ENCODE measurements at places on chromosomes 11 and 22. TPM values are rescaled to one million over a fixed set of nuclear protein-coding genes. Genes with fewer than 3 reads are reported as not detected.
A peak's percentile ranks its signal among the peaks of the same experiment; 100 is the strongest.

- ATAC-seq, result peak; percentile 85
These were observed at the start of gene EHF for GRCh38 chr11:34620820-34621792. EHF (plus strand) TSS chr11:34621093; CDS start chr11:34642631, 21,538 bp downstream.

DNA sequence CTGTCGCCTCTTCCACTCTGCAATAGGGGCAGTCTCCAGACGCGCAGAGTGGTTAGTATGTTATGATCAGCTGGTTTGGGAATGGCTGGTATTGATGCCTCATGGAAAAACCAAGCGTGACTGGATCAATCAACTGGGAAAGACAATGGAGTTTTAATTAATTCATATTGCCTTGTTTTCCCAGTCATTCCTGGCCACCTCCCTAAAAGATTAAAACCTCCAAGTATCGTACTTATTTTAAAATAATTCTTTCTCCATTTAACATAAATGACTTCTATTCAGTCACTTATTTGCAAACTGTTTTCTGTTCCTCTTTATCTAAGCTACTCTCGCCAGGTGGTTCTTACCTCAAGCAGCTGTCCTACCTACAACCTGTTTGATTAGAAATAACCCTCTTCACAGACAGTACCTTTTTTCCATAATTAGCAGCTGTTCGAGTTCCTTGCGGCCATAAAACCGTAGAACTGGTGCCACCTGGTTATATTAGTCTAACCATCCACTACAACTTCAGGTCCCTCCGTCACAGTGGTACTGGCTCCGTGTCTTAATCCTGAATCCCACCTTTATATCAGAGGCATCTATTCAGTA is 898 bp downstream of the ZNF215 start:
- no peak for ATAC-seq

Gene GGTLC2
- total RNA-seq, result not detected

Gene PITPNM1
- 36.5 TPM for total RNA-seq

GRCh38 chr22:31046539-31047226 is 34.4 kb upstream of the SMTN start:
- ATAC-seq, result peak; percentile 53

- no peak for ATAC-seq
These were observed 35.8 kb downstream of the NRXN2 start for GRCh38 chr11:64687204-64687603.

Gene CRYAB
- 19.6 TPM for total RNA-seq

Gene APOA1
- 0.64 TPM for total RNA-seq

- ATAC-seq, result no peak
These were observed 67.2 kb upstream of the OLFML1 start for GRCh38 chr11:7418061-7418460.

GRCh38 chr11:66951927-66952337 is 6.3 kb downstream of the PC start:
- ATAC-seq, result no peak

- ATAC-seq, result no peak
These were observed 6.7 kb upstream of the CYTH4 start for GRCh38 chr22:37275622-37276021.

DNA sequence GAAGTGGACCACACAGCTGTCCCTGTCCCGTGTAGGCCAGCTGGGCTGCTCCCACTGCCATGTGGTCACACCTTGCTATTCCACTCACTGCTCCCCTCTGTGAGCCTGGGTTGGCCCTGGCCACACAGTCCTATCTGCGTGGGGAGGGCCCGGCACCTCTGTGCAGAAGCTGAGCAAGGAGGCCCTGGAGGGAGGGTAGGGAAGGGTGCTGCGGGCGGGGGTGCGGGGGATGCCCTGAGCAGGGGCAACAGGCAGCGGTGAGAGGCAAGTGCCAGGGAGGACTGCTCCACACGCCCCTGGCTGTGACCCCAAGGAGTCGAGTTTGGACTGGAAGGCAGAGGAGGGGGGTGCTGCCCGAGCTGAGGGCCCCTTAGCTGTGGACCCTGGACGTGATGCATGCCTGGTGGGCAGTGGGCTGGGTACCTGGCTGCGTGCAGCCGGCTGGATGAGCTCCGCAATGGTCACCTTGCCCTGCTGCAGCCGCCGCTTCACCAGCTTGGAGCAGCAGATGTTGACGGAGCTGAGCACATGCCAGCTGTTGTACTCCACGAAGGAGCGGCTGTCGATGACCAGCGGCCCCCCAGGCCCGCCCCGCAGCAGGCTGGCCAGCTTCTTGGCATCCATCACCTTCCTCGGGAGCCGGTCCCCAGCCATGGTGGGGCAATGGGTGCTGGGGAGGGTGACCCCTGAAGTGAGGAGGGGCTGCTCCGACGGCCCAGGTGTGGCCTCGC is 6.7 kb downstream of the DUSP8 start:
- no peak for ATAC-seq

- ATAC-seq, result no peak
These were observed 301.0 kb downstream of the MIAT start for GRCh38 chr22:26958378-26958777.

- no peak for ATAC-seq
These were observed 692.1 kb downstream of the NTM start for GRCh38 chr11:132062541-132062940.

Gene AQP11
- not detected for total RNA-seq

Gene OR52H1
- not detected for total RNA-seq

GRCh38 chr11:32044158-32044863 is 46.6 kb upstream of the RCN1 start:
- ATAC-seq, result no peak

GRCh38 chr11:3830730-3831129 is 10.0 kb downstream of the RHOG start:
- ATAC-seq, result no peak

Gene TBX10
- total RNA-seq, result not detected

GRCh38 chr11:57746920-57747319 is 4.7 kb downstream of the BTBD18 start:
- no peak for ATAC-seq

- no peak for ATAC-seq
These were observed 768.3 kb upstream of the ARHGAP42 start for GRCh38 chr11:99918761-99919160.

Gene OR4A16
- not detected for total RNA-seq

- ATAC-seq, result peak; percentile 49
These were observed 12.5 kb upstream of the EXPH5 start for GRCh38 chr11:108606070-108606469.

Gene RGL4
- total RNA-seq, result not detected

DNA sequence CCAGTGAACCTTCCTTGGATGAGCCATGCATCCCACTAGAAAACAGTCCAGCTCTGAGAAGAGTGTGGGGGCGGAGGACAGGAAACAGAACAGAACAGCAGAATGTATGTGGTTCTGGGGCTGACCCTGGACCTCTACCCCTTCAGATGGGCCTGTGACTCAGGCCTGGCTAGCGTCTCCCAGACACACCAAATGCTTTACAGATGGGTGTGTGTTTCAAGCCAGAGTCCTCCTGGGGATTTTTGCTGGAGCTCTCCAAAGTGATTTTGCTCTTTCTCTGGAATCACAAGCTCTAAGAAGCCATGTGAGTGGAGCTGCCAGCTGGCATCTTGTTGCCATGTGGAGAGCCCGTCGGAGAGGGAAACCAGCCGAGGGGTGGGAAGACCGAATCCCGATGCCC is 13.2 kb upstream of the C1QTNF4 start:
- ATAC-seq, result no peak

DNA sequence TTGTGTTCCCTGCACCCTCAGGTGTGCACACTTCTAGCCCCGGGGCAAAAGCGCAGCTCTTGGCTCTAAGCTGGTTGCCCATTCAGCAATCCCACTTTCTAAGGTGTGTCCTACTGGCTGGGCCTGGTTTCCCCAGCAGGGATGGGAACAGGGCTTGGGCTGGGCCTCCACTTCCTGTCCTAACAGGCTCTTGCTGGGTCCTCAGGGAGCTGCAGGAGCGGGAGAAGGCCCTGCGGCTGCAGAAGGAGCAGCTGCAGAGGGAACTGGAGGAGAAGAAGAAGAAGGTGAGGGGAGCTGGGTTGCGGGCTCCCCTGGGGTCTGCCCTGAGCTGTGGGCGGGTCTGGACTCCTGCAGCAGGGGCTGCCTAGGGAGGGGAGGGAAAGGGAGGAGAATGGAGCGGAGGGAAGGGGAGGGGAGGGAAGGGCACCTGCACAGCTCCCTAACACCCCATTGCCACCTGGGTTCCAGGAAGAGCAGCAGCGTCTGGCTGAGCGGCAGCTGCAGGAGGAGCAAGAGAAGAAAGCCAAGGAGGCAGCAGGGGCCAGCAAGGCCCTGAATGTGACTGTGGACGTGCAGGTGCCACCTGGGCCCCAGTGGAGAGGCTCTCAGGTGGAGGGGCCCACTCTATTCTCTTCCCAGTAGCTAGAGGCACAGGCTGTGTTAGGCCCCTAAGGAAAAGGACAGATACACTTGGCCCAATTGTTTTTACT is 24.6 kb downstream of the INCENP start:
- peak; percentile 33 for ATAC-seq

DNA sequence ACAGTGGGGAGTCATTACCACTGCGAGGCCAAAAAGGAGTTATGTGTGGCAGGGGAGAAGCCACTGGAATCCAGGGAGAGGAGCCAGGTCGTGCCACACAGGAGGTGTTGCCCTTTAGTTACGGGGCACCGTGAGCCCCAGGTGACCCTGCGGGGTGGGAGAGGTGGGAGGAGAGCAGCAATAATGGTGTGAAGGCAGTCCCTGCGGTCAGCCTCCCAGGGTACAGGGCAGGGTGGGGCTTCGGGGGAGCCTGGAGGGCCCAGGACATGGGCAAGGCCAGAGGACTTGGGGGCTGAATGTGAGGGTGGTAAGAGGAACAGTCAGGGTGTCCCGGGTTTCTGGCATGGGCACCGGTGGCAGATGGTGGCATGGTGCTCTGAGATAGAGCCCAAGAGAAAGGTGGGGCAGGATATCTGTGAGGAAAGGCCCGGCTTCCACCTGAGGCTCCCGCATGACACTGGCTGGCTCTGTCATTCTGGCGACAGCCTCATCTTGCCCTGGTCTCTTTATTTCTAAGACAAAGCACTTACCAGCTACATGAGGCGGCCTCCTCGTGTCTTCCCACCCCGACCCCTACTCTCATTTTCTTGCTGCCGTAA is 82.6 kb upstream of the LMO1 start:
- ATAC-seq, result no peak

Gene NEFH
- not detected for total RNA-seq

Gene CHRM1
- not detected for total RNA-seq

- no peak for ATAC-seq
These were observed 203.5 kb upstream of the E2F8 start for GRCh38 chr11:19444231-19444630.

GRCh38 chr11:14643697-14644225 is at the start of gene PDE3B:
PDE3B (plus strand) TSS chr11:14643804; CDS start chr11:14644076, 272 bp downstream.
- ATAC-seq, result peak; percentile 76

GRCh38 chr11:30377347-30377746 is 54.4 kb downstream of the ARL14EP start:
- peak; percentile 62 for ATAC-seq

Gene PYGM
- 0.44 TPM for total RNA-seq

Gene THAP7
- total RNA-seq, result 13.3 TPM

- ATAC-seq, result no peak
These were observed 26.1 kb downstream of the CD82 start for GRCh38 chr11:44591557-44591956.

GRCh38 chr11:63445720-63446119 is 45.2 kb downstream of the PLAAT5 start:
- ATAC-seq, result peak; percentile 51

- peak; percentile 0 for ATAC-seq
These were observed 3.1 kb downstream of the TNKS1BP1 start for GRCh38 chr11:57321388-57322255.

- ATAC-seq, result peak; percentile 67
These were observed 16.2 kb downstream of the API5 start for GRCh38 chr11:43327987-43328386.

DNA sequence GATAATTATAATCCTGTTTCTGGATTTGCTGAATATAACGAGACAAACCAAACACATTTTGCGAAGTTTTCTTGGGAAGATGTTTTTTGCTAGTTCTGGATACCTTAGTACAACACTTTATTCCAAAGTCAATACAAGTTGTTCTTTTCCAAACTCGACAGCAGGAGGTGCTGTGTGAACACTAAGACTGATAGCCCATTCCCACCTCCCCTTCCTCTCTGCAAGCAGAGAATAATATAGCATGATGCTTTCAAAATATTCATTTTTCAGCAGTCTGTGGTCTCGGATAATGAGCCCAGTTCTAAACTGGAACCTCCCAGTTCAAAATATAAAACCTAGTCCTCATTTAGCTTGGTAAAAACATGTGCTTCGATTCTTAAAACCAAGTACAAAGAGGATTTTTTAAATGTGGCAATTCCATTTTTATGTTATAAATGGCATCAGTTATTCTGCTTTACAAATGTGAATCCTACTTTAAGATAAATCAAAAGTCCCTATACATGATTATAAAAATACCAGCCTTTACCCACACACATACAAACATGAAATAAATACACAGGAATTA is 129.1 kb downstream of the DCDC1 start:
- no peak for ATAC-seq

Gene GGT1
- total RNA-seq, result 2.9 TPM

Gene HBG2
- not detected for total RNA-seq

- ATAC-seq, result no peak
These were observed 82.0 kb downstream of the KIRREL3 start for GRCh38 chr11:126918556-126918955.
